CD14-positive monocyte (primary cell): ENCODE measurements at places on chromosomes 2 and 18.

DNA sequence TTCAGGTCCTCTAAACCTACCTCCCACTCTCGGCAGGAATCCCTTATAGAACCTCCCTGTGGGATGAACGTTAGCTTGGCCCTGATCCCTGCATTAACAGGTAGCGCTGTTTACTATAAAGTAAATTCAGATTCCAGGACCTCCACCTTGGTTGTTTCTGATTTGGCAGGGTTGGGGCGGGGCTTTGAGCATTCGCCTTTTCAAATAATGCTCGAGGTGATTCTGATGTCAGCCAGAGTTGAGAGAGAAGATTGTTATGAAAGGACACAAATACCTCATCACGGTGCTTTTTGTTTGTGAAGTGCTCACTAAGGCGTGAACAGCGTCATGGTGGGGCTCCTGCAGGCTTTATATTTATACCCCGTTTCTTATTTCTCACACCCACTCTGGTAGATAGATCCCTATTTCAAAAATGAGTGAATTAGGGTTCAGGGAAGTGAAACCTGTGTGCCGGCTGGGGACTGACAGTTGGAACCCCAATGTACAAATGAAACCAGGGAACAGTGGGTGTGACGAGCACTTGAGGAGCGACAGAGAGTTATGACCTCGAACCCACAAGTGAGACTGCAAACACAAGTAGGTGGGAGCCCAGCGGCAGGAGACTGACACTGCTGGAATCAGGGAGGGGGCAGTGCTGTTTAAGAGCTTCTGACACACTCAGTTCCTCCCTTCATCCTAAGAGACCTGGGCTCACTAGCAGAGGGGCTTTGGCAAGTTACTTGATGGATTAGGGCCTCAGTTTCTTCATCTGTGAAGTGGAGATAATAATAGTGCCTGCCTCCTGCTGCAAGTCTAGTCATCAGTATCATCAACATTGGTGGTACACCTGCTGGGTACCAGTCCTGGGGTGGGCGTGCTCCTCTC is 14.2 kb upstream of the CXCR4 start:
- peak overlapping the region; percentile 18 for H3K4me3 ChIP-seq
- H3K36me3 ChIP-seq, result no peaks in the 10 kb centered on the region
- no peaks in the 10 kb centered on the region for H3K27me3 ChIP-seq
- peak; percentile 90 for DNase-seq
- peaks cover 78% of the 10 kb centered on the region for H3K4me1 ChIP-seq

DNA sequence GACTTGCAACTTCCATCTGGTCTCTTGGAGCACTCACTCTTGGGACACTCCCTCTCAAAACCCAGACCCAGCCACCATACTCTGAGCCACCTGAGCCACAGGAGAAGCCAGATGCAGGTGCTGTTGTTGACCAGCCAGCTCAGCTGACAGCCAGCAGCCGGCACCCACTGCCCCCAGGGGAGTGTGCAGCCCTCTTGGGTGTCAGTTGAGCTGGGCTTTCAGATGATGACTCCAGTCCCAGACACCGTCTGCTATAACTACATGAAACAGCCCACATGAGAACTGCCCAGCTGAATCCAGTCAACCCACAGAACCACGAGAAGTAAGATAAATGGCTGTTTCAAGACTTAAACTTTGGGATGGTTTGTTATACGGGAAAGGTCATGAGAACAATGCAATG is 10.7 kb upstream of the IGFBP2 start:
- no peak overlapping the region for H3K4me3 ChIP-seq
- peaks cover 13% of the 10 kb centered on the region for H3K4me1 ChIP-seq
- no peaks in the 10 kb centered on the region for H3K27me3 ChIP-seq
- H3K36me3 ChIP-seq, result no peaks in the 10 kb centered on the region

- DNase-seq, result peak; percentile 14
- no peak overlapping the region for H3K27ac ChIP-seq
- peaks cover 16% of the 10 kb centered on the region for H3K4me1 ChIP-seq
- H3K36me3 ChIP-seq, result no peaks in the 10 kb centered on the region
Observed at GRCh38 chr18:23740105-23740830, 51.0 kb downstream of the LAMA3 start.

DNA sequence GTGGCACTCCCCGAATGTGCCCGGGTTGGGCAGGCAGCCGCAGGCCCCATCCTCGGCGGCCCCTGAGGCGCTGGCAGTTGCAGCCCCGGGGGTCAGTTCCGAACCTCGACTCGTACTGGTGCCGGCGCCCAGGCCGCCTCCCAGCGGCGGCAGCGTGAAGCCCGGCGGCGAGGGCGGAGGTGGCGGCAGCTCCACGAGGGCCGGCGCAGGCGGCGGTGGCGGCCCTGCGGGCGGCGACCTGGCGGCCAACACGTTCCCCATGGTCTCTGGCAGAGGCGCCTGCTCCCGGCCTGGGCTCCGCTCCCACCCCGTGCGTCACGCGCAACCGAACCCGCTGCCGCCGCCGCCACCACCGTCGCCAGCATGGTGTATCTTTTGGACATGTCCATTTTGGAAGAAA is 196.3 kb downstream of the CCDC74A start:
- no peaks in the 10 kb centered on the region for H3K36me3 ChIP-seq
- H3K4me3 ChIP-seq, result no peak overlapping the region
- no peak for DNase-seq
- no peak overlapping the region for H3K27ac ChIP-seq
- no peaks in the 10 kb centered on the region for H3K4me1 ChIP-seq

DNA sequence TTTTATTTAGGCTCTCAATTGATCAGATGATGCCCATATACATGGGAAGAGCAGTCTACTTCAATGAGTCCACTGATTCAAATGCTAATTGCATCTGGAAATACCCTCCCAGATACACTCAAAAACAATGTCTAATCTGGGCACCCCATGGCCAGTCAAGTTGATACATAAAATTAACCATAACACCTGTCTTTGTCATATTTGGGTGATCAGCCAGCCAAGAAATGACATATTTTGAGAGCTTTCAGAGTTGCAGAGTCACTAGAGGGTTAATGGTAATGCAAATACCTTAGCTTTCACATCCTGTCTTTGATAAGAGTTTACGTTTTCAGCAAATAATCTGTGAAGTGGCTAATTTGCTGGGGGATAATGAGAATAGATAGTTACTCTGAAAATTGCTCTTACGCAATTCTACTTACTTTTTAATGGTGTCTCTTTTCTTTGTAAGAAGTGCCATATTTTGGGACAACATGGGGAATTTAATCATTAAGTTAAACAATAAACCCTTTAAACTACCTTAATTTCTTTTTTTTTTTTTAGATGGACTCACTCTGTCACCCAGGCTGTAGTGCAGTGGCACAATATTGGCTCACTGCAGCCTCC is 49.1 kb downstream of the CCDC195 start:
- H3K27me3 ChIP-seq, result no peaks in the 10 kb centered on the region
- no peak overlapping the region for H3K4me3 ChIP-seq
- no peaks in the 10 kb centered on the region for H3K36me3 ChIP-seq
- H3K4me1 ChIP-seq, result no peaks in the 10 kb centered on the region
- H3K27ac ChIP-seq, result no peak overlapping the region
- DNase-seq, result no peak

GRCh38 chr2:71157124-71157793 is 26.8 kb downstream of the MPHOSPH10 start:
- H3K4me1 ChIP-seq, result peaks cover 4% of the 10 kb centered on the region
- DNase-seq, result peak; percentile 7
- no peak overlapping the region for H3K27ac ChIP-seq

GRCh38 chr18:45060102-45060501 is 379.4 kb downstream of the SETBP1 start:
- no peak overlapping the region for H3K4me3 ChIP-seq
- peaks cover 18% of the 10 kb centered on the region for H3K4me1 ChIP-seq
- H3K27ac ChIP-seq, result peak overlapping the region; percentile 27
- H3K36me3 ChIP-seq, result no peaks in the 10 kb centered on the region
- H3K27me3 ChIP-seq, result no peaks in the 10 kb centered on the region
- no peak for DNase-seq

- no peaks in the 10 kb centered on the region for H3K36me3 ChIP-seq
- no peak overlapping the region for H3K4me3 ChIP-seq
- peaks cover 8% of the 10 kb centered on the region for H3K27me3 ChIP-seq
- no peak overlapping the region for H3K27ac ChIP-seq
- peaks cover 25% of the 10 kb centered on the region for H3K4me1 ChIP-seq
Observed at GRCh38 chr2:45137966-45138695, 128.9 kb upstream of the SIX2 start.

- H3K4me1 ChIP-seq, result no peaks in the 10 kb centered on the region
- H3K27me3 ChIP-seq, result no peaks in the 10 kb centered on the region
- no peak for DNase-seq
- H3K27ac ChIP-seq, result no peak overlapping the region
Observed at GRCh38 chr18:28637897-28638296, 461.0 kb upstream of the CDH2 start.

DNA sequence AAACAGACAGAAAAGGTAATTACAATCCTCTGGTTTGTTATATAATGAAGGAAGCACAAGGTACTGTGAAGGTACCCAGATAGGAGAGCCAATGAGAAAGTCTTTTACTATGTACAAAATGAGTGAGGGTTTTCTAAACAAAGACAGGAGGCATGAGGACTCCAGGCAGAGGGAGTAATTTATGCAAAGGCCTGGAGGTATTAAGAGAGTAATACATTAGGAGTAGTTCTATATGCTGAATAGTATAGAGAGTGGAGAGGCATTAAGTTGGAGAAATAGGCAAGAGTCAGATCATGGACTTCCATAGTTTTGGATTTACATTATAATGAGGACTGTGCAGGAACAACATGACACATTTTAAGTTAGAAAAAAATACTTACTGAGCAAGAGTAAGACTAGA is 216.0 kb downstream of the SCG2 start:
- H3K36me3 ChIP-seq, result no peaks in the 10 kb centered on the region
- DNase-seq, result no peak
- no peaks in the 10 kb centered on the region for H3K27me3 ChIP-seq
- no peaks in the 10 kb centered on the region for H3K4me1 ChIP-seq

DNA sequence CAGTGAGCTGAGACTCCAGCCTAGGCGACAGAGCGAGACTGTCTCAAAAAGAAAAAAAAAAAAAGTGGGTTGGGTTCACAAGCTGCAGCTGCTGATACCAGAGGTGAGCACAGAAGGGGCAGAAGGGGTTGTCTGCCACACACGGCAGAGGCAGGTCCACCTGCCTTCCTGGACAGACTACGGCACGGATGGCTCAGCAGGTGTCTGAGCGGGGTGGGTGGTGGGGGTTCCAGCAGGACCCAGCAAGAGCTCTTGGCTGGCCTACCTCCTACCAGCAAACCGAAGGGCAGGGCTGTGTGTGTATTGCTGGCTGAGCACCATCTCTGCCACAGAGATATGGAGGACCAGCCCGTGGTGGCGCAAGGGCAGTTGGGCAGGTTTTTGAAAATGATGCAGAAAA is 130.4 kb upstream of the ASB18 start:
- H3K27ac ChIP-seq, result no peak overlapping the region
- no peaks in the 10 kb centered on the region for H3K27me3 ChIP-seq
- H3K4me3 ChIP-seq, result no peak overlapping the region
- H3K36me3 ChIP-seq, result no peaks in the 10 kb centered on the region
- no peak for DNase-seq

DNA sequence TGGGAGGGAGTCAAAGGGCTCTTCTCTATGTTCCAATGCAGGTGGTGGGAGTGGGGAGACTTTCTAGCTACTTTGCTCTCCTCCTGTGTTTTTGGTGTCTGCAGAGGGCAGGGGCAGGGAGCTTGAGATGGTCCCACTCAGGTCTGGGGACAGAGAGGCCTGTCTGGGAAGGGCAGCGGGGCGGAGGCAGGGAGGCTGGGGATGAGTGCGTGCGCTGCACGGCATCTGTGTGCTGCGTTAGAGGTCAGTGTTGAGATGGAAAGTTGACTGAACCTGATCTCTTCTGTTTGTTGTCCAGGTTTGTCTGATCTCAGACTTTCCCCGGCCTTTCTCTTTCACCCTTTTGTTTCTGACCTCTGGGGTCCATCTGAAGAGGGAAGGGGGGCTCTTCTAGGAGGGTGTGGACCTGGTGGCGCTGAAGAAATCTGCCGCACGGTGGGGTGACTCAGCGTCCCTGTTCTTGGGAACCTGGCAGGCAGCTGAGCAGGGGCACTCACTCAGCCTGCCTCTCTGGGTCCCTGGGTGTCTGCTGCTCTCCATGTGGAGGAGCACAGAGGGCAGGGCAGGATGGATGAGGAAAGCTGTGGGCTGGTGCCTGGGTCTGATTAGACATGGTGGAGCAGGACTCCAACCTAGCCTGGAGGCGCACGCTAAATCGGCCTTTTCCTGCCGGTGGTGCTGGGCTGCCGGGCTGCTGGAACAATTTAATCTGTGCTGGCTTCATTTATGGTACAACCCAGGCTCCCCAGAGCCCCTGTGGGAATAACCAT is 24.1 kb downstream of the IGFBP2 start:
- H3K36me3 ChIP-seq, result no peaks in the 10 kb centered on the region
- H3K4me3 ChIP-seq, result no peak overlapping the region
- no peak for DNase-seq
- H3K4me1 ChIP-seq, result no peaks in the 10 kb centered on the region
- H3K27me3 ChIP-seq, result no peaks in the 10 kb centered on the region

- H3K4me3 ChIP-seq, result no peak overlapping the region
- DNase-seq, result no peak
- H3K4me1 ChIP-seq, result peaks cover 82% of the 10 kb centered on the region
- H3K36me3 ChIP-seq, result no peaks in the 10 kb centered on the region
- H3K27me3 ChIP-seq, result no peaks in the 10 kb centered on the region
Observed at GRCh38 chr2:144377914-144378313, 142.0 kb downstream of the ZEB2 start.

GRCh38 chr2:3287896-3288295 is 89.7 kb downstream of the EIPR1 start:
- H3K4me1 ChIP-seq, result no peaks in the 10 kb centered on the region
- no peaks in the 10 kb centered on the region for H3K27me3 ChIP-seq
- no peak overlapping the region for H3K4me3 ChIP-seq
- DNase-seq, result no peak
- no peaks in the 10 kb centered on the region for H3K36me3 ChIP-seq

DNA sequence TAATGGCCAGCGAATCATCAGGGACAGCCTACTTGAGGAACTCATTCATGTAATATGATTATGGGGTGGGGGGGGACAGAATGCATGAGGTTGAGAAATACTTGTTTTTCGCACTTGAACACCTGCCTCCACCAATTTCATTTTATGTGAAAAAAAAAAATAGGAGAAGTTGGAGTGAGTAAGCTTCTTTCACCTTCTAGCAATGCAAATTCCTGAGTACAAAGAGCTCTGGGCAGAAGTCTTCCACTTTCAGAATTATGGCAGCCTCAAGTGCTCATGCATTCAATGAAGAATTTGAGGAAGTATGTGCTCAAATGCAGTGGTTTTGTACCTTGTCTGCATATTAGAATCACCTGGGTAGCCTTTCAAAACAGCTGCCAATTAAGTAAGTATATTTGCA is 40.1 kb upstream of the GPD2 start:
- H3K4me1 ChIP-seq, result peaks cover 43% of the 10 kb centered on the region
- H3K36me3 ChIP-seq, result no peaks in the 10 kb centered on the region
- H3K27me3 ChIP-seq, result no peaks in the 10 kb centered on the region
- peak overlapping the region; percentile 32 for H3K27ac ChIP-seq
- no peak overlapping the region for H3K4me3 ChIP-seq
- DNase-seq, result peak; percentile 72

- H3K4me3 ChIP-seq, result no peak overlapping the region
- no peak for DNase-seq
- H3K4me1 ChIP-seq, result no peaks in the 10 kb centered on the region
- H3K27me3 ChIP-seq, result no peaks in the 10 kb centered on the region
Observed at GRCh38 chr2:238220274-238220891, 16.9 kb upstream of the ILKAP start.

- H3K4me1 ChIP-seq, result peaks cover 5% of the 10 kb centered on the region
- H3K27me3 ChIP-seq, result no peaks in the 10 kb centered on the region
- H3K27ac ChIP-seq, result no peak overlapping the region
Observed at GRCh38 chr2:177342736-177343135, 49.8 kb upstream of the AGPS start.
